ENCODE measurements at places on chromosomes 16 and 17.

DNA sequence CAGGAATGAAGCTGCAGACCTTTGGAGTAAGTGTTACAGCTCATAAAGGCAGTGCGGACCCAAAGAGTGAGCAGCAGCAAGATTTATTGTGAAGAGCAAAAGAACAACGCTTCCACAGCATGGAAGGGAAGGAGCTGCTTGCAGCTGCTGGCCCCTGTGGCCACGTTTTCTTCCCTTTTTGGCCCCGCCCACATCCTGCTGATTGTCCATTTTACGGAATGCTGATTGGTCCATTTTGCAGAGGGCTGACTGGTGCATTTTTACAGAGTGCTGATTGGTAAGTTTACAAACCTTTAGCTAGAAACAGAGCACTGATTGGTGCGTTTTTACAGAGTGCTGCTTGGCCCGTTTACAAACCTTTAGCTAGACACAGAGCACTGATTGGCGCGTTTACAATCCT, 841.5 kb downstream of the CDH11 start:
- DNase-seq, result no peak

GRCh38 chr16:12160249-12160648, 183.7 kb downstream of the SNX29 start:
- no peak for DNase-seq

DNA sequence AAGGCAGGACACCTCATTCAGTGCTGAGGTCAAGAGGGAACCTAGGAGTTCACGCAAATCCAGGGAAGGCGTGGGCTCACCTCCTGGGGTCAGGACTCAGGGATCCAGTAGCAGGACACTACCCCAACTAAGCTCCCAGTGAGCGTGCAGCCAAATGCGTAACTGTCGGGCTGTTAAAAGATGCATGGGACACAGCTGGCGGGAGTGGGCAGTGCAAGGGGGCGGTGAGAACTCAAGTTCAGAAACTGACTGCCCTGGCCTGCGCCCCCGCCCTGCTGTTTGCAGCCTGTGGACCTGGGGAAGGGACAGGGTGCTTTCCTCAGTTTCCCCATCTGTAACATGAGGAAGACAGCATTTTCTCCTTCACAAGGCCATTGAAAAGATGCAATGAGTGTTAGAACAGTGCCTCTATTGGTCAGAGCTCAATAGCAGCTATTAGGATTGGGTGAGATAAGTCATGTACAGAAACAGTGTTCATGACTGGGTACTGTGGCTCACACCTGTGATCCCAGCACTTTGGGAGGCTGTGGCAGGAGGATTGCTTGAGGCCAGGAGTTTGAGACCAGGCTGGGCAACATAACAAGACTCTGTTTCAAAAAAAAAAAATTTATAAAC, 20.2 kb downstream of the CDIPT start:
- DNase-seq, result no peak

DNA sequence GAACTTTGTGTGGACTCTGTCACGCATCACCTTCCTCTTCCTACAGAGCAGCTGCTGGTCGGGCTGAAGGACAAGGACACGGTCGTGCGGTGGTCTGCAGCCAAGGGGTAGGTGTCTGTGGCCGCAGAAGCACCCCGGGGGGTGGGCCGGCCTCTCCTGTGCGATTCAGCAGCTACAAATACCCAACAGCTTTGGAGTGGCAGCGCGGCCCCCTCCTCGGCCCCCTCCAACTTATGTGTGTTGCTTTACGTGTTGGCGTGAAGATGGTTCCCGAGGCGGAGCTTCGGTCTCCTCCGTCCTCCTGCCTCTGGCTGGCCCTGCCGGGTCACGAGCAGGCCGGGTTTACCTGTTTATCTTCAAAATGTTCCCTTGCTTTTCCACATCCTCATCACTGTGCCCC, 32.3 kb downstream of the ZNF750 start:
- DNase-seq, result no peak

DNA sequence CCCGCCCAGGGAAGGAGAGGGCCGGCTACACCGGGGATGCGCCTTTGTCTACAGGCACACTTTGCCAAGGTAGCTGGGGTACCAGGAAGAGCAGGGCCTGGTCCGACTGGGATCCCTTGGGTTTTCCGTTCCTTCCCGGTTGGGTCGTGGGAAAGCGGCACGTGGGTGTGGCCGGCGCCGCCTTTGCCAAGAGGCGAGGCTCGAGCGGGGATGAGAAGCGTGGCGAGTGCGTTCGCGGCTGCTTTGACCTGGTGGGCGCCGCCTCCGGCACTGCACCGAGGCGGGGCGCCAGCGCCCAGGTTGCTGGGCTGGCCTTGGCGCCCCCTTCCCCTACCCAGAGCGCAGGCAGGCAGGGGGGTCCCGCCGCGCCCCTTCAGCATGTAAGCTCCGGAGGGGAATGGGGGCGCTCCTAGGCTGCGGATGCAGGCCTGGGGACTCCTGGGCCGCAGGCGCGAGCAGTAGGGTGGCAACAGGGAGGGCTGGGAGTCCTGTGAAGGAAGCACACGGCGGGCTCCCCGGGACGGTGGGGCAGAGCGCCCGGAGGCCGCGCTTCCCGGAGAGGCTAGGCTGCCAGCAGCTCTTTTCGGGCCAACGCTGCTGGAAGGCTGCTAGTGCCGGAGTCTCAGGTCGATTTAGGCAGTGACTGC, 2.0 kb downstream of the HAS3 start:
- no peak for DNase-seq

DNA sequence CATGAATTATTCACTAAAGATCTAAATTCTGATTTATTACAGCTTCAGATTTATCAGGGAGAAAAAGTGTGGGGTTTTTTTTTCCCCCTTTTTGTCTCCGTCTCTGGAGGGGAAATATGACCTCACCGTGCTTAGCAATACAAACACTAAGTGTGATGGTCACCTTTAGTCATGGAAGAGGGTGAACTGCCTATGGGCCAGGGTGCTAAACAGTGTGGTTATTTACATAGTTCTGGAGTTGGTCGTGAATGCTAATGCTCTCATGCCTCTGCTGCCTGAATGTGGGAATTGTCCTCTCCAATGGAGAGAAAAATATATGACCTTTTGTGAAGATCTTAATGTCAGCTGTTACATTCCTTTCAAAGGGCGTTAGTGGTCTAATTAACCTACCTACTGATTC, 44.8 kb upstream of the MSI2 start:
- DNase-seq, result peak; percentile 46

Data from HuH-7.5 (cell line).